ENCODE measurements at places on chromosomes 2 and 18.

DNA sequence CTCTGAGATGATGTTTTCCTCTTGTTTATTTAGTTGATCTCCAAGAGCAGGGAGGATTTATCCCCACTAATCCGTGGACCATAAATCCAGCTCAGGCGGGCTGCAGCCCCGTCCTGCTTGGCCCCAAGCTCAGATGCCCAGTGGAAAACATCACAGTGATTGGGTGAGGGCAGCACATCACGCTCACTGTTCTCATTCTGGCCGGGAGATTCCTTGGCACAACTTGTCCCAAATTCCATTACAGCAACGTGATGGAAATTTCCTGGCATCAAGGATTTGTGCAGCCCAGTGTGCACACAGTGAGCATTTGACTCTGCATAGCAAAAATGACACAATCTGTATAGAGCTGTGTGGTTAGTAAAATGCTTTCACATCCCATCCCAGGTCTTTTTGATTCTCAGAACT lies 96.8 kb downstream of the VAPA start:
- no peak for DNase-seq

GRCh38 chr2:60447943-60448342 lies 105.5 kb downstream of the BCL11A start:
- DNase-seq: no peak

DNA sequence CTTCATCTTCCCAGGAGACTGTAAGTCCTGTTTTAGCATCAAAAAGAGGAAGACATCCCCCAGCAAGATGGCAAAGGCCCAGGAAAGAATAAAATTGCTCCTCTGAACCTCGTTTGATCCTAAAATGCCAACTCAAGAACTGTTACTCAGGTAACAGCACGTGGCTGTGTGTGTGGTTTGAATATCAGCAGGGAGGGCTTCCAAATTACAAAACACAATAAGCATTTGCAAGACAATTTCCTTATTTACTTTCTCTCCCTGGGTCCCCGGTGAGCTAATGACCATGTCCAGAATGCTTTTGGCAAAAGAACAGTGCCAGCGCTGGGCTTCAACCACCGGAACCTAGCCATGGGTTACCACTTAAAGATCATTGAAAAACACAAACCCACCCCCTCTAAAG lies 163.6 kb downstream of the C1D start:
- no peak for DNase-seq

DNA sequence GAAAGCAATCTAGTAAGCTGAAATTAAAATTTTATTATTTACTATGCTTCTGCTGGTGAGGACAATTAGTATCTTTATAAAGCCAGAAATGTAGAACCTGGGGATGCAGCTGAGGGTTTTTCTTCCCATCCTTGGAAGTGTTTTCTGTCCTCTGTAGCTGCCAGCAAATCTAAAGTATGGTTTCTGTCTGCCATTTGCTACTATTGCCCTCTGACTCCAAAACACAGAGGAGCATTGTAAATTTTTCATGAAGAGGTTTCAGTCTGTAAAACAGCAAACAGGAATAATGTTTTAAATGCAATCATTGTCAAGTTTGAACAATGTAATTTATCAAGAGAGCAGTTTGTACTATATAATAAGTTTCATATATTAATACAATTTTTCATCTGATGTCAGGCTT lies 258.8 kb downstream of the ZNF407 start:
- DNase-seq: no peak

DNA sequence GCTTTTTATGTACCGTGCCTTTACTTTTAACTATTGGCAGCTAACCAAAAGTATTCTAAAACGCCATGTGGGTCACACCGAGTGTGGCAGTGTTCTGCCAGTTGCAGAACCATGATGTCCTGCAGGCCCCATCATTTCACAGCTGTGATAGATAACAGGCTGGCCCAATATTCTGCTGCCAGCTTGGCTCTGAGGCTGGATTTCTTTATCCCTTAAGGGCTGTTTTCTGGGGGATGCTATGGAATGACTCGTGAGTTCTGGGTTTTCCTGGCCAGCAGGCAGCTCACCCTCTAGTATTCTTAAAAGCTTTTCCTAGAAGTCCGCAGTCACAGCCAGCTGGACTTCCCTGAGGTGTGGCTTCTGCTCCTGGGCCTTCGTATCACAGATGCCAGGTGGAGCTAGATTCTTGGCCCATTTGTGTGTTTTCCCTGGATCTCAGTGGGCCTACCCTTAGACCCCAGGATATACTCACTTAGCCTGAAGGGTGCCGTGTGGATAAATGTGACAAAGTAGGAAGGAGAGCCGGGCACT lies 41.0 kb downstream of the FHOD3 start:
- no peak for DNase-seq

GRCh38 chr2:47222826-47223554 lies 67.9 kb upstream of the STPG4 start:
- no peak for DNase-seq

GRCh38 chr2:20454036-20454981 lies 7.4 kb downstream of the RHOB start:
- no peak for DNase-seq

DNA sequence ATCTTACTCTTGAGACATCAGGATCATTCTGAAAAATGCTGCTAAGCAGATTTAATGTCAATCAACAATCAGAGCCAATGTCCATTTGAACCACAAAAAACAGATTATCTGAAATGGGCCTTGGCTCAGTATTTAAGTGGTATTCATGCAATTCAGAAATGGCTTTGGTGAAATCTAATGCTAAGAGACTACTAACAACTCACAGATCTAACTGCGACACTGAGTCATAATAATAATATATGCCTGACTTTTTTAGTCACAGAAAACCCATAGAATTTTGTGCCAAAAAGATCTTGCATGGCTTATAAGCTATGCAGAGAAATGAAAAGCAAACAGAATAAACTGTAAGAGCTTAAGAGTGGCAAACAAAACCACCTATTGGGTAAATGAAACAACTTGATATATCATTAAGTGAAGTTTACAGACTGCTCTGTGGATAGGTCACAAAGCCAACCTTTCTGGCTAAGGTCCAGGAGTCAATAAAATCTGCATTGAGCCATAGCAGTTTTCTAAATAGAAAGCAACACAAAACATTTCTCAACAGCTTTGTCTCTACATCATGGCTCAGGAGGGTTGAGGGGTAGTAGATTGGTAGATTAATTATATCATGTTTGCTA lies 234.3 kb downstream of the LRATD1 start:
- DNase-seq: no peak

GRCh38 chr2:200220251-200220650 lies 86.2 kb upstream of the SPATS2L start:
- DNase-seq: no peak

DNA sequence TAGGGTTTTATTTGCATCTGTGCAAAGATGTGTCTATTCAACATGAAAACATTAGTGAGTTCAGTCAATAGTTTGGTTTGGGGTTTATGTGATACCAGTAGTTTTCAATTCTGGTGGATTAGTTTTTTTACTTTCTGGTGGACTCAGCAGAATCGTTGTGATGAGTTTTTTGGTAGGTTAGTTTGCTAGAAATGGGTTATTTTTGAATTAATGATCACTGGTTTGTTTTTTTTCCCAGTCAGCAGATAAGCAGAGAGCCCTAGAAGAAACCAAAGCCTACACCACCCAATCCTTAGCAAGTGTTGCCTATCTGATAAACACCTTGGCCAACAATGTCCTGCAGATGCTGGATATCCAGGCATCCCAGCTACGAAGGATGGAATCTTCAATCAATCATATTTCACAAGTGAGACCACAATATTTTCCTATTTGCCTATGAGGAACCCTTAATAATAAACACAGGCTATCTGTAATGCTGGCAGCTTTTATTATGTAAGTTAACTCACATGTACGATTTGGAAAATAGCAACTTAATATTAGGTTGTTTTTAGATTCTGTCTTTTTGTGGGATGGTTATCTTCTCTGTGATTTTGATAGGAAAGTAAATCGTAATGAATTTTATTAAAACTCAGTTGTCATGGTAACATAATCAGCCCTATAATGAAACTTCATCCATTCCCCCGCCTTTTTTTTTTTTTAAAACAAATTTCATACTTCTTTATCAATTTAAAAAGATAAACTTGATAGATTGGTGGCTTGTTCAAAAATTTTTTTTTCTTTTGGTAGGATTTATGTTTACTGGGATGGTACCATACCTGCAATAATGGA lies 38.7 kb downstream of the ABI2 start:
- DNase-seq: no peak

- no peak for DNase-seq
These were observed 173.9 kb downstream of the HDAC4 start for GRCh38 chr2:239226677-239227581.

GRCh38 chr2:235768606-235769005 lies 274.8 kb downstream of the AGAP1 start:
- no peak for DNase-seq

DNA sequence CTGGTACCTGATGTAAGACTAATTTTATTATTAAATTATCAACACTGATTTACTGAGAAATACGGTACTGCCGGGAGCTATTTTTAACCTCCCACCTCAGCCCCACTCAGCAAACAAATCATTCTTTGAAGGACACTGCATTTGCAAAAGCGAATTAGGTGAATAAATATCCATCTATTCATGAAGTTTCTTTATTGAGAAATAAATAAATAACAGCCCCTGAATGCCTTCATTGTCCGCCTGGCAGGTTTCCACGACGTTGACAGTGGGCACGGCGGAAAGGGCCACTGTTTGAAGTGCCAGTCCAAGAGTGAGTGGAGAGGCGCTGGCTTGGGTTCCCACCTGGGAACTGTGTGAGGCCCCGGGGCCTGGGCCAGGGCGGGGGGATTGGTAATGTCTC lies 15.7 kb downstream of the C1QL2 start:
- no peak for DNase-seq

GRCh38 chr2:226622484-226622883 lies 177.1 kb downstream of the IRS1 start:
- no peak for DNase-seq

DNA sequence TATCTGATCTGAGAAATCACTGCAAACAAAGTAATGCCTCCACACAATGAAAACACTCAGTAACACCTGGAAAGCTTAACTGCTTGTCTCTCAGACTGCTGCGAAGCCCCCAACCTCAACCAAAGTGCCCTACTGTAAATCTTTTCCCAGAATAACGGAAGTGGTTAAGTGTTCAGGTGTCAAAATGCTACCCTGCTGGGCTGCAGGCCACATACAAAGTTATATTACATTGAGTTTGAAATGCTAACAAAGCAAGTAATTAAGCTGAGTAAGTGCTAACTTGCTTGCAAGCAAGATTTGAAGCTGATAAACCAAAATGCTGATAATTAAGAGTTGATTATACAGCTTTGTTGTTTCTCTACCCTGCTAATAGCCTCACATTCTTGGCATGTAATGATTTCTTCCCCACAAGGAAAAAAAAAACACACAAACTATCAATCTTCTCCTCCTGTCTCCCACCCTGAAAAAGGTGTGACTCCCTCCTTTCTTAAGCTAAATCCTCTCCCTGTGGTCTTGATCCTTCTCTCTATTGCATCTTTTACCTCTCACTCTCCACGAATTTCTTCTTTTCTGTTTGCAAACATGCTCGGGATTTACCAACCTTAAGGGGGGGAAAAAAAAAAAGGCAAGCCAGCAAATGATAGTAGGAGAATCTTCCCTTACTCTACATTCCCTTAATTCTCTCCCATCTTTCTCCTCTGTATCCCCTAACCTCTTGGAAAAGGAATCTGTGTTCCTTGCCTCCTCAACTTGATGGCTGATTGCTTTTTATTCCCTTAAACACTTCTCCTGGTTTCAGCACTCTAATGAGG lies 266.8 kb upstream of the SIX3 start:
- no peak for DNase-seq

- no peak for DNase-seq
These were observed 334.0 kb upstream of the GCFC2 start for GRCh38 chr2:76044701-76045100.

DNA sequence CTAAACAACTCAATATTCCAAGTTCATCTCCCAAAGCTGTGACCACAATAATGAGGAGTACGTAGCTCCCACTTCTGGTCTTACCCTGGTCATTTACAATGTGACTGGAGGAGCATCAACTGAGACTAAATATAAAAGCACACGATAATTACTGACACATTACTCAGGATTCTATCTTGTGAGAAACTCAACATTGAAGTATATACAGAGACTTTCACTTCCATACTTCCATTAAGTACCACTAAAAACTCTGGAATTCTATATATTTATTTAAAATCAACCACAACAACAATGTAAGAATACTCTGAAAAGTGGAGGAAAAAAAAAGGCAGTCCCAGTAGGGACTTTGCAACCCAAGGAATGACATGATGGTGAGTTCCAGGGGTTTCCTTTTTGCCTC lies 61.4 kb downstream of the XDH start:
- no peak for DNase-seq

DNA sequence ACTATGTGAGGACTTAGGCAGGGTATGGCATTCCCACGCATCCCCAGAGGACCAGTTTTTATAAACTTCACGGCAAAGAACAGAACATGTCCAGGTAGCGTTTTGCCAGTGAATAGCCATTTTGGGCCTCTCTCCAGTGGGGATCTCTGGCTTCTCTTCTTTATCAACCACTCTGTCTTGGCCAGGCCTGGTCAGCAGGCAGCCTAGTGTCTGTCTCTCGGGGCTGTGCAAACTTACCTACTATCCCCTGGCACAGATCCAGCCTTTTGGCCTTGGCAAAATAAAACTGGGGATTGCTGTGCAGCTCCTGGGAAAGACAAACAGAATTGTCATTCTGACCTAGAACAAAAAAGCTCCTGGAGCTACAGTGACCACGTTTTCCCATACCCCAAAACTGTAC lies 14.5 kb downstream of the CAPN14 start:
- no peak for DNase-seq

- peak; percentile 83 for DNase-seq
These were observed 241.2 kb upstream of the TANK start for GRCh38 chr2:160918906-160919503.

GRCh38 chr2:120210270-120210693 lies 12.9 kb downstream of the TMEM185B start:
- DNase-seq: peak; percentile 80

GRCh38 chr2:23708771-23709170 lies 218.2 kb downstream of the ATAD2B start:
- DNase-seq: no peak

DNA sequence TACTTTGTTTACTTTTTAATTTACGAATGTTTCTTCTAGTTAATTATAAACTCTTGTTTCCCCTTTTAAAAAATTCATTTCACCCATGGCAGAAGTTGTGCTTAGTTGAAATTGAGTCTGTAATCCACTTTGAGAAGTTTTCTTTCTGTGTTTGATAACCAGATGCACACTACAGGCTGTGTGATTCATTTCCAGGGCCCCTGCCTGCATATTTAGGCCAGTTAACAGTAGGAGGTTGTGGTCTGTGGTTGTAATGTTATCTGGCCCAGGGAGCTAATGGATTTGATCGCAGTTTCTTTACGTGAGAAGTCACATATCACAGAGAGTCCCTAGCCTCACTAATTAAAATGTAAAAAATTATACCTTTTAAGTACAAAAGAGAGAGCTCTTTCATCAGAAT lies 3.3 kb downstream of the CDH7 start:
- DNase-seq: no peak

DNA sequence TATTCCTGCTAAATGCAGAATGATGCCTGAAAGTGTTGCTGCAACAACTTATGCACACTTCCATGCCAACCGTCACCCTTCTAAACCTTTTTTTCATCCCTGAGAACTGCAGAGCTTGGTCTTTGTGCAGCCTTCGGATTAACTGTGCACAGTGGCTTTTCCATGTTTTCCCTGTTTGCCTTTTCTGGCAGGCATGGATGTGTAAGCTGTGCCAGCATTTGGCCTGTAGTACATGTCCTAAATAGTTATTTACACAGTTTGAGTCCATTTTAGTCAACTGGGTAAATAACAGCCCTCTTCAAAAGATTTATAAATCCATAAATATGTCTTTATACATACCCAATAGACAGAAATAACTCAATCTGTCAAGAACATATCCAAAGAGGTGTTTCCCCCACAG lies 31.5 kb downstream of the MEIS1 start:
- DNase-seq: no peak

- DNase-seq: no peak
These were observed 111.3 kb downstream of the NYAP2 start for GRCh38 chr2:225510796-225511195.
